Stimulated activated CD8-positive, alpha-beta memory T cell treated with anti-CD3 and anti-CD28 coated beads, Interleukin-7, amount 100 ng/mL, for 4 hours (primary cell): ENCODE measurements at places on chromosomes 1 and 21.

DNA sequence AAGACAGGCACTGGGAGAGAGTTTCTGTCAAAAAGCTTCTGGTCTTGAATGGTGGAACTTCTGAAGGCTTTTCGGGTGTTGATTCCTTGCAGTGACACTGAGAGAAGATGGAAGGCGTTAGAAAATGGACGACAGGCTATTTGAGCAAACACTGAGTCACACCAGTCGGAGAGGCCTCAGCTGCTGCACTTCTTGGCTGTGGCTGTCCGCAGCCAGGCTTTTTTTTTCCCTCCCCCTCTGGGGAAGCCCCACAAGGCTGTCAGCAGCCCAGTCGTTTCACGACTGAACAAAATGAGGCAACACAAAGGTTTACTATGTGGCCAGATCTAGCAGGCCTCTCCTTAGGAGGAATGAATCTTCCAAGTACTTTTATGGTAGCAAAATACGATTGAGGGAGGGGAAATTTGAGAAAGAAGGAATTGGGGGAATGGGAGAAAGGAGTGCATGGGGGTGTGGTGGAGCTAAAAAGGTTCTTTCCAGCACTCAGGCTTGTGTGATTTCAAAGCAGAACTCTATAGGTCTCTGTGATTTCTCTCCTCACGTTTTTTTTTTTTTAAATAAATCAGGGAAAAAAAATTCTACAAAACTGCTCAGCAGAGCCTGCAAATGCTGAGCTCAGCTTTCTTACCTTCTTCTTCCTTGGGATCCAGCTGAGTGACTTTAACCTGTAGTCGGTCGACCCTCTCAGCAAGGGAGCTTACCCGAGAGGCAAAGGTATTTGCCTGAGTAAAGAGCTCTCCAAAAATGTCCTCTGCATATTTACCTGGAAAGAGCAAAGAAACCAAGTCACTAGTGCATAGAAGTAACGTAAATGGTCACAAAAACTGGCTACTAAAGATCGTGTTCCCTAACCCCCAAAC lies 26.1 kb downstream of the GPR3 start:
- DNase-seq: peak; percentile 31

- no peak for DNase-seq
These were observed 15.8 kb downstream of the CDA start for GRCh38 chr1:20604678-20605077.

- no peak for DNase-seq
These were observed 74.6 kb upstream of the TENT5C start for GRCh38 chr1:117531222-117531621.

DNA sequence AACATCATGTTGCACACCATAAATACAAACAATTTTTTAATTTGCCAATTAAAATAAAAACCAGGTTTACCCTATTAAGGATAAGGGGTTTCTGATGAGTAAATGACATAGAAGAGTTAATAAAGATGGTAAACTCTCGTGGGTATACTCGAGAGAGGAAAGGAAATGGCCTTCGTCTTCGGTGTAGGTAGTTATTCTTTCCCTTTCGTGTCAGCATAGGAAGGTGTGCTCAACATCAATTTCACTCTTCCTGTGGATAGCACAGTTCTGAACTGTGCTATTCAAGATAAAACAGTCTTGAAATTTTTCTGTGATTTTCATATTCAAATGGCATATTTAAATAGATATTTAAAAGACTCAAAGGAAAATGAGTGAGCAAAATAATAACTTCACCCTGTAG lies 98.2 kb downstream of the RGL1 start:
- DNase-seq: no peak

DNA sequence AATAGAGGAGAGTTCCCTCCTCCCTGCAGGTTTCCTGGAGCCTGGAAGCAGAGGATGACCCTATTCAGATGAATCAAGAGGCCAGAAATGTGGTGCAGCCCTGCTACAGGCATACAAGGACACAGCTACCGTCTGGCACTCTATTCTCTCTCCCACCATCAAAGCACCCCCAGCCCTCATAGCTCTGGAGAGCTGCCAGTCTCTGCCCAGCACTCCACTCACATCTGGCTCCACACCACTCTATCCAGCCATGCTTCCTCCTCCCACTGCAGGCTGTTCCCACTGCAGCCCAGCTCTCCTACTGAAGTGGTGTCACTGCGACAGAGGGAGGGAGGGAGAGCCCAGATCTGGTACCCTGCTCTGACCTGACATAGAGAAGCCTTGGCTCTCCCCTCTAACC lies 18.4 kb downstream of the SYT2 start:
- no peak for DNase-seq

DNA sequence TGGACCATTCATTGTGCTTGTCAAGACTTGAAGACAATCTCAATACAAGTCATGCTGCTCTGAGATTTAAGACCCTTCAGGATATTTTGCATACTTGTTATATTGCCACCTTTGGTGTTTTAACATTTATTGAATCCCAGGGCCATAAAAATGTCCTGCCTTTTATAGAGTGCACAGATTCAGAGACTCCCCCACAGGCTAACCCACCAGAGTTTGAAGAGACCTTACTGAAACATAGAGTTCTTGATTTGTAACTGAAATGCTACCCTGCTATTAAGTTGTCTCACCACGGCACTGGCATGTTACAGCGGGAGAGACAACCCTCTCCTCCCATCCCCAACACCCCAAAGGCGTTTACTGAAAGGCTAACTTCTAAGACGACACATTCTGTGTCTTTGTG lies 313.9 kb upstream of the USP24 start:
- no peak for DNase-seq

DNA sequence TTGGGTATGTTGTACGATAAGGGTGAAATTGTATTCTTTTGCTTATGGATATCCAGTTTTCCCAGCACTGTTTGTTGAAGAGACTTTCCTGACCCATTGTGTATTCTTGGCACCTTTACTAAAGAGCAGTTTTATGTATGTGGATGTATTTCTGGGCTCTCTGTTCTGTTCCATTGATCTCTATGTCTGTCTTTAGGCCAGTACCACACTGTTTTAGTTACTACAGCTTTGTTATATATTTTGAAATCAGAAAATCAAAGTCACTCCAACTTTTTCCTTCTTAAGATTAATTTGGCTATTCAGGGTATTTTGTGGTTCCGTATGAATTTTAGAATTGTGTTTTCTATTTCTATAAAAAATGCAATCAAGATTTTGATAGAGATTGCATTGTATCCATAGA lies 62.8 kb upstream of the C1orf146 start:
- DNase-seq: no peak

- no peak for DNase-seq
These were observed 54.6 kb downstream of the FH start for GRCh38 chr1:241464985-241465384.

DNA sequence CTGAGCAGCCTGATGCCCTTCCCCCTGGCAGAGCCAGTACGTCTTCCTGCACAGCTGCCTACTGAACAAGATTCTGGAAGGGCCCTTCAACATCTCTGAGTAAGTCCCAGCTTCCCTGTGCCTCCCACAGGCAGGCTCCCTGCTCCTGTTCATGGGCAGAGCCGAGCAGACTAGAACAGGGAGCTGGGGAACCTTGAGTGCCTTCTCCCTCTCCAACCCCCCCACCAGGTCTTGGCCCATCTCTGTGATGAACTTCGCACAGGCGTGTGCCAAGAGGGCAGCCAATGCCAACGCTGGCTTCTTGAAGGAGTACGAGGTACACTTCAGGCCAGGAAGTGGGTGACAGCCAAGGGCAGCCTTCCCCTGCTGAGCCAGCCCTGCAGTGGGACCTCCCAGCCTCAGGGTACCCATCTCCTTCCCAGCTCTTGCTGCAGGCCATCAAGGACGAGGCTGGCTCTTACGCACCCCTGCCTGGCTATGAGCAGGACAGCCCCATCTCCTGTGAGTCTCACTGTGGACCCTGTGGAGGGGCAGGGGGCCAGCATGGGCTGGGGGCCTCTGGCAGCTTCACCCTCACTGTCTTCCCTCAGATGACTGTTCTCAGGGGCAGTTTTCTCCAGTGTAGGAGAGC lies 6.4 kb upstream of the LGR6 start:
- DNase-seq: no peak

GRCh38 chr1:30513396-30514136 lies 209.8 kb downstream of the MATN1 start:
- DNase-seq: no peak

GRCh38 chr1:212677136-212677535 lies 22.5 kb downstream of the BATF3 start:
- no peak for DNase-seq

DNA sequence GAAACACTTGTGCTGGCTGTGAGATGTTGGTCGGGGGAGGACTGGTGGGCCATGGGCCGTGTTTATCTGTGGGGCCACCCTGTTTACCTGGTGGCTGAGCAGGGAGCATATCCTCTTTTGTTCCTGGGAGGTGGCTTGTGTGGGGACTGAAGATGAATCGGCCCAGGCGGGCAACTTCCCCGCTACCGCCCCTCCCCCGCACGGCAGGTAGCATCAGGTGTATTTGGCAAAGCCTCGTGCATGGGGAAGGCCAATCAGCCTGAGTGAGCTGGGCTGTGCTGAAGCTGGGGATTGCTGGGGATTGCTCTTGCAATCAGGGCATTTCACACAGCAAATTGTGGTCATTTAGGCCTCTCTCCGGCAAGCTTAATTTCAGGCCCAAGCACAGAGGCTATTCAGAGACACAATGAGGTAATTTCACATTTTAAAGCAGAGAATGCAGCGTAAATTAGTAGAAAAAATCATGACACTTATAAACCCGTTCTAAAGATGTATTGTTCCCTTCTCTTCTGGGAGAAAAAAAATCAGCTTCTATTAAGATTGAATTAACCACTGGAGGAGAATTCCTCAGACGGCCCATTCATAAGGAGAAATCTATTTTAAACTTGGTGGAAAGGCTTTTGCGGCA lies 197.7 kb upstream of the POU3F1 start:
- no peak for DNase-seq

- DNase-seq: no peak
These were observed 21.1 kb downstream of the PLA2G4A start for GRCh38 chr1:186849826-186850225.

DNA sequence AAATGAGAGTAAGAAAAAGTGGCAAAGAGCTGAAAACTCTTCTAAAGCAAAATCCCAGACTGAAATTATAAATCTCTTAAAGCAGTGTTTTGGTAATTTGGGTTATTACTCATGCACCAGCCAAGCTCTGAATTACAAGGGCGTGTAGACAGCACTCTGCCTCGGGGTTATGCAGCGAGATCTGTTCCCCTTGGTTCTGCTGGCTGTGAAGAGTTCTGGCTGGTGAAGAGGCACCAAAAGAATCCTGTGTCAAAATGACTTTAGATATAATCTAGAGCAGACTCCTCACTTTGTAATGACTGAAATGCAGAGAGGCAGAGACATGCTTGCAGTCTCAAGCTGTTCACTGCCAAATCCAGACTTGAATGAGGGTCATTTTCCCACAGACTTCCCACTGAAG lies 461.8 kb upstream of the CXADR start:
- DNase-seq: no peak

DNA sequence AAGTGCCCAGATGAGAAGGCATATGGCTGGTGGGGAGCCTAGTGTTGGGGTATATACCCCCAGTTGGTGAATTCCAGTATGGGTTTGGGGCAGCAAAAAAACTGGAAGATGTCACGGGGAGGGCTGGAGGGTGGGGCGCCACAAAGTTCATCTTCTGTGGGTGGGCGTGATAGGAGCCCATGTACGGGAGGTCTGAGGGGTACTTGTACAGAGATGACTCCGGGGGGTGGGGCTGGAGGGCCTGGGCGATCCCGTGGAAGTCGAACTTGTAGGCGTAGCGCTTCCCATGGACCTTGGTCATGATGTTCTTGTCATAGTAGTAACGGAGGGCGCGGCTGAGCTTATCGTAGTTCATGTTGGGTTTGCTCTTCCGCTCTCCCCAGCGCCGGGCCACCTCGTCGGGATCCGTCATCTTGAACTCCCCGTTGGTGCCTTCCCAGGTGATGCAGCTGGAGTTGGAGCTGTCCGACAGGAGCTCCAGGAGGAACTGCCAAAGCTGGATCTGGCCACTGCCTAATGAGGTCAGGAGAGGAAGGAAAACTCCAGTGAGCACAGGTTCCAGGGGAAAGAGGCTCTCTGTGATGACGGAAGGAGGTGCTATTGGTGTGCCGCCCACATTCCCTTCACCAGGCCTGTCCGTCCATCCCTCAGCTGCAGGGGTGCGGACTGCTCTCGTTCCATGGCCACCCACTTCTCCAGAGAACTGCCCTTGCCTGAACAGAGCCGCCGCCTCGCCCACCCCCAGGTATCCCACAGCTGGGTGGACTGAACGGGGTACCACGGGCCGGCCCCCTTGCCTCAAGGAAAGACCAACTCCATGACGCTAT lies 114.7 kb downstream of the ERG start:
- DNase-seq: no peak

DNA sequence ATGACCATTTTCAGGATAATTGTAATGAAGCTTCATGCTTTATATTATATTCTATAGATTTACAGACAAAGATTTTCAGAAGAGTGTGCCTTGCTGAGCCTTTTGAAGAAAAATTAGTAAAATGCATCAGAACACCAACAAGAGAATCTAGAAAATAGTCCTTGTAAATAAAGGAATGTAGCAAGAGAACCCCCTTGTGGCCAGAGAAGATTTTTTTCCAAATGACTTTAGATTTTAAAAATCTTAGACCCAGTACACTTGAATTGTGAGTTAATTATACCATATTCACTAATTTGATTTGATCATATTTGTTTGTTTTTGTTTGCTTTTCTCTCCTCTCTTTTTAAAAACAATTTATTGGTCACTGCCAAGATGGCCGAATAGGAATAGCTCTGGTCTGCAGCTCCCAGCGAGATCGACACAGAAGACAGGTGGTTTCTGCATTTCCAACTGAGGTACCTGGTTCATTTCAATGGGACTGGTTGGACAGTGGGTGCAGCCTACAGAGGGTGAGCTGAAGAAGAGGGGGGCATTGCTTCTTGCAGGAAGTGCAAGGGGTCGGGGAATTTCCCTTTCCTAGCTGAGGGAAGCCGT lies 12.8 kb upstream of the IFI44L start:
- no peak for DNase-seq

- no peak for DNase-seq
These were observed 10.9 kb downstream of the SLC41A1 start for GRCh38 chr1:205802060-205802459.

DNA sequence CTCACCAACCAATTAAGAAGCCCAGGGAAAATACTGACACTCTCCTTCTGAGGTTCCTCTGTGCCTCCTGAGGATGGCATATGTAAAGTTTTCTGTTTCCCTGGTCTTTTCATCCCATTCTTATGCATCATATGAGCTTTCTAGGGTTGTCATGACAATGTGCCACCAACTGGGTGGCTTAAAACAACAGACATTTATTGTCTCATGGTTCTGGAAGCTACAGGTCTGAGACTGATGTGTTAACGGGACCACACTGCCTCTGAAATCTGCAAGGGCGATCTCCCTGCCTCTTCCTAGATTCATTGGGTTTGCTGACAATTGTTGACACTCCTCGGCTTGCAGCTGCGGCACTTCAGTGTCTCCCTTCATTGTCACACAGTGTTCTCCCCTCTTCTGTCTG lies 308.4 kb downstream of the RGS7 start:
- DNase-seq: no peak

GRCh38 chr1:8152731-8153702 lies 126.9 kb upstream of the ERRFI1 start:
- no peak for DNase-seq
